ENCODE measurements at places on chromosomes 16 and 17.

GRCh38 chr17:76080768-76081287, 1.8 kb downstream of the ZACN start:
- no peak for DNase-seq

- DNase-seq, result no peak
Measured at GRCh38 chr17:68497885-68498319, 14.3 kb upstream of the PRKAR1A start.

DNA sequence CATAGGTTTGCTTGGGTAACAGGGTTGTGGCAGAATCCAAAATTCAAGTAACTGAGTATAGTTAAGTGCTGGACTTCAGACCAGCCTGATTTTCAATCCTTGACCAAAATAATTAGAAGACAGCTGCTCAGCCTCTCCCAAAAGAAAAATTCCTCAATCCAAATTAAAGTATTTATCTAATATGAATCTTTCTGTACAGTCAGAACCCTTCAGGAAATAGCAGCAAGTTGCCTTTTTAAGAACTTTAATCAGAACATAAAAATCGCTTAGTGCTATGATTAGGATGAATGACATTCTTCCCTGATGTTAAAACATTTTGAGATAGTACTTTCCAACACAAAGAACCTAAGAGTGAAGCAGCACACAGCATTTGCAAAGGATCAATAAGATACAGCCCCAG, 50.2 kb downstream of the CFDP1 start:
- no peak for DNase-seq

GRCh38 chr16:12090151-12090530, 113.6 kb downstream of the SNX29 start:
- DNase-seq, result no peak

- no peak for DNase-seq
Measured at GRCh38 chr17:18371455-18371854, 6.1 kb upstream of the EVPLL start.

- DNase-seq, result no peak
Measured at GRCh38 chr17:76130473-76130872, 10.6 kb downstream of the FOXJ1 start.

DNA sequence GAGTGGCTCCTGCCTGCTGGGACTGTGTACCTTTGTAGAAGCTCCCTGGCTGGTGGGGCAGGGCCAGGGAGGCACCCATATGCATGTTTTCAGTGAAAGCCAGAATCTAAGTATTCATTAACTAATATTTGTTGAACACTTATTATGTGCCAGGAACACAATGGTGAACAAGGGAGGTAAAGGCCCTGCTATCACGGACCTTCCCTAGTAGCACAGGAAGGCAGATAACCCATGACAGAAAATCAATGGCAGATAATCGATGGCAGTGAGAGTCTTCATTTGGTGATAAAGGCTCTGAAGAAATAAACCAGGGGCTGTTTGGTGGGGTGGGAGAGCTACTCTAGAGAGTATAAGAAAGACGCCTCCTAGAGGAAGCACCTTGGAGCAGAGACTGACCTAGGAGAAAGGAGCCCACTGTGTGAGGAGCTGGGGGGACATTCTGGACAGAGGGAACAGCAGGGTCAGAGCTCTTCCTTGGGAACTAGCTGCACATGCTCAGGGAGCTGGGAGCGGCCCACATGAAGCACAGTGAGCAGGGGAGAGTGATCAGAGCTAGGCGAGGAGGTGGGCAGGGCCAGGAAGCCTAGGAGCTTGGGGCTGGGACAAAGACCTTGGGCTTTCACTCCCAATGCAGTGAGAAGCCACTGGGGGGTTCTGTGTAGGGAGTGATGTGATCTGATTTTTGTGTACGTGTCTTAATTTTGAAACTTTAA, 78.5 kb downstream of the SPECC1 start:
- no peak for DNase-seq

DNA sequence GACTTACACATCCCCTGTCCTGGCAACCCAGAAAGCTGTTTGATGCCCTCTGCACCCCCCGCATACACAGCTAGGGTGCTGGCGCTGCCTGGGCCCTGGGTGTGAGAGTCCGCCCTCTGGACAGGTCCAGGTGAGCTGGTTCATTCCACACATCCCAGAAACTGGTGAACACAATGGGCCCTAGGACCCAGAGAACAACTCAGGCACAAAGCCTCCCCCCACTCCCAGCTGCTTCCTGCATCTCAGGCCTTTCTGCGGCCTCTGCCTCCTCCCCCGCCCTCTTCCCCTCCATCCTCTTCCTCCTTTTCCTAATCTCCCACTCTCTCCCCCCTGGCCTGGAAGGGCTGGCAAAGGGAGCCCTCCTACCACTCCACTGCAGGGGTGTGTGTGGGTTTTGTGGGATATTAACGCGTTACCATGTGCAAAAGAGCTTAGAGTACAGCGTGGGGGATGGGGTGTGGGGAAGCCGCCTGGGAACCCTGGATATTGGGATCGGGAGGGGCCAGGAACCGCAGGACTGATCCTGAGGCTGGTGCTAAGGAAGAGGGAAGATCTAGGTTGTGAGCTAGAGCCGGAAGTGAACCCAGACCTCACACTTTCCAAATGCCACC, 1.6 kb upstream of the PPP1R9B start:
- no peak for DNase-seq

GRCh38 chr16:66746682-66747081, 4.7 kb downstream of the DYNC1LI2 start:
- no peak for DNase-seq

GRCh38 chr17:81163703-81164370, 1.5 kb upstream of the PVALEF start:
- DNase-seq, result no peak
